ENCODE measurements at places on chromosomes 1 and 21.

- DNase-seq = no peak
These were observed 351.0 kb upstream of the VAMP3 start for GRCh38 chr1:7420098-7420445.

- DNase-seq = no peak
These were observed 3.6 kb downstream of the UTP11 start for GRCh38 chr1:38015978-38016725.

GRCh38 chr21:34639882-34640788, 25.2 kb upstream of the RCAN1 start:
- no peak for DNase-seq

DNA sequence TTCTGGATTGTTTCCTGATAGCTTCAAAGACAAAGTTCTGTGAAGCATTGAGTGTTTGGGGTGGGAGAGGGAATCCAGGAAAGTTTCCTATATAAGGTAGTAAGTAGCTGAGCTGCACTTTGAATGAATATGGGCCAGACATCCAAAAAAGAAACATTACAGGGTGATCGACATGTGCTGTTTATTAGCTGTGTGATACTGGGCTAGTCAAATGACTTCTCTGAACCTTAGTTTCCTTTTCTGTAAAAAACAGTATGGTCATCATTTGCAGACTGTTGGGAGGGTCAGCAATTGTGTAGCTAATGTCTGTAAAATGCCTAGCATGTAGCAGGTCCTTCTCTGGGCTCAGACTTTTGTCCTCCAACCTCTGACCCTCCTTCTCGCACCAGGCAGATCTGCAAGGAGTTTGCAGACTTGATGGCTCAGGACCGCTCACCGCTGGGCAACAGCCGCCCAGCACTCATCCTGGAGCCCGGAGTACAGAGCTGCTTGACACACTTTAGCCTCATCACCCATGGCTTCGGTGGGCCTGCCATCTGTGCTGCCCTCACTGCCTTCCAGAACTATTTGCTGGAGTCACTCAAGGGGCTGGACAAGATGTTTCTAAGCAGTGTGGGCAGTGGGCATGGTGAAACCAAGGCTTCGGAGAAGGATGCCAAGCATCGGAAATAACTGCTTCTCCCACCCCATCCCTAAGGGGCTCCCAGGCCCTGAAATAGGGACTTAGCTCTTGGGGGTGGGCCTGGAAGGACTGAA, 21.1 kb downstream of the TFAP2E start:
- no peak for DNase-seq

DNA sequence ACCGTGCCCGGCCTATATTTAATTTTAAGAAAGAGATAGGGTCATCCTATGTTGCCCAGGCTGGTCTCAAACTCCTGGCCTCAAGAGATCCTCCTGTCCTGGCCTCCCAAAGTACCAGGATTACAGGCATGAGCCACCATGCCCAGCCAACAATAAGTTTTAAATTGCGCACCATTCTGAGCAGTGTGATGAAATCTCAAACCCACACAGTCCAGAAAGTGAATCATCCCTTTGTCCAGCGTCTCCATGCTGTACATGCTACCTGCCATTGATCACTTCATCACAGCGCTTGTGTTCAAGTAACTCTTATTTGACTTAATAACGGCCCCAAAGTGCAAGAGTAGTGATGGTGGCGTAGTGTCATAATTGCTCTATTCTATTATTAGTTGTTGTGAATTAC, 75.4 kb downstream of the APP start:
- DNase-seq = no peak

- DNase-seq = no peak
These were observed 355.8 kb downstream of the GPATCH2 start for GRCh38 chr1:217274927-217275654.

- DNase-seq = no peak
These were observed 445.5 kb downstream of the PTPRC start for GRCh38 chr1:199084293-199084692.
